Fibroblast of skin of abdomen (primary cell): ENCODE measurements at places on chromosomes 1 and 21.

GRCh38 chr1:8693107-8693506 lies 124.3 kb downstream of the RERE start:
- no peak for DNase-seq

- DNase-seq: no peak
These were observed 240.2 kb downstream of the SIPA1L2 start for GRCh38 chr1:232389744-232390143.

- no peak for DNase-seq
These were observed 16.8 kb downstream of the MAST2 start for GRCh38 chr1:45820173-45820572.

- DNase-seq: peak; percentile 9
These were observed 29.8 kb downstream of the WDR3 start for GRCh38 chr1:117959364-117959763.

DNA sequence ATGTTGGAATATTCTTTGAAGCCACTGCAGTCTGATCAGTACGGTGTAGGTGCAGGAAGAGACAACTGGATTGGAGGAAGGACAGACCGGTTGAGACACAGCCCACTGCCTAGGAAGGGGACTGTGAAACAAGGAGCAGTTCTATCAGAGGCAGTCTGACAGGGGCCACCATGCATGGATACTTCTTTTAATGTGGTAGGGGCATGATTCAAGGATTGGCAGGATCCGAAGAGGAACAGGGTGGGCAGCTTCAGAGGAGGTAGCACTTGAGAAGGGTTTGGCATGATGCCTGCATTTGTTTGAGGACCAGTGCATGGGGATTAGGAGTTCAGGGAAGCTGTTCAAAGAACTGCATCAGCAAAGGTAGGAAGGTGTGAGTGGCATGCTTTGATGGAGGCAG lies 167.9 kb downstream of the DYRK1A start:
- DNase-seq: no peak

DNA sequence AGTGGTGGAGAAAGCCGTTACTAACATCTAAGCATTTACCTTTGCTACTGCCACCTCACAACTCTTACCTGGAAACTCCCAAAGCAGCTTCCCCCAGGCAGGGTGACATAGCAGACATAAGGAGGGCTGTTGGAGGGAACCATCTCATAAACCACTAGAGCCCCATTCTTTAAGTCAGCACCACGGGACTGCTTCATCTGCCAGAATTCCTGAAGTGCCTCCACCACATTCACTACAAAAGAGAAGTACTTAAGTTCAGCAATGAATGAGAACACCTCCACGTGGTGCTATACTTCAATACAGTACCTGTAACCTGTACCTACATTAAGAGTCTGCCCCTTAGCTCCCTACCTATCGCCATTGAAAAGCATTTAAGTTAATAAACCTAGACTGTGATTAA lies 10.3 kb downstream of the LIX1L start:
- no peak for DNase-seq
